GM23248 (cell line): ENCODE measurements at places on chromosomes 5 and 9.

GRCh38 chr9:83239747-83240146, 176.8 kb upstream of the RASEF start:
- no peak for DNase-seq

- peak; percentile 15 for DNase-seq
Measured at GRCh38 chr5:96439477-96440184, 6.6 kb upstream of the PCSK1 start.

- DNase-seq: peak; percentile 84
Measured at GRCh38 chr5:69276422-69277174, 41.9 kb downstream of the CDK7 start.

GRCh38 chr5:10485142-10485795, 43.6 kb downstream of the ROPN1L start:
- DNase-seq: no peak

- DNase-seq: peak; percentile 79
Measured at GRCh38 chr9:1005043-1005667, 28.7 kb downstream of the DMRT3 start.

GRCh38 chr5:35041261-35041660, 6.5 kb downstream of the AGXT2 start:
- DNase-seq: peak; percentile 66

DNA sequence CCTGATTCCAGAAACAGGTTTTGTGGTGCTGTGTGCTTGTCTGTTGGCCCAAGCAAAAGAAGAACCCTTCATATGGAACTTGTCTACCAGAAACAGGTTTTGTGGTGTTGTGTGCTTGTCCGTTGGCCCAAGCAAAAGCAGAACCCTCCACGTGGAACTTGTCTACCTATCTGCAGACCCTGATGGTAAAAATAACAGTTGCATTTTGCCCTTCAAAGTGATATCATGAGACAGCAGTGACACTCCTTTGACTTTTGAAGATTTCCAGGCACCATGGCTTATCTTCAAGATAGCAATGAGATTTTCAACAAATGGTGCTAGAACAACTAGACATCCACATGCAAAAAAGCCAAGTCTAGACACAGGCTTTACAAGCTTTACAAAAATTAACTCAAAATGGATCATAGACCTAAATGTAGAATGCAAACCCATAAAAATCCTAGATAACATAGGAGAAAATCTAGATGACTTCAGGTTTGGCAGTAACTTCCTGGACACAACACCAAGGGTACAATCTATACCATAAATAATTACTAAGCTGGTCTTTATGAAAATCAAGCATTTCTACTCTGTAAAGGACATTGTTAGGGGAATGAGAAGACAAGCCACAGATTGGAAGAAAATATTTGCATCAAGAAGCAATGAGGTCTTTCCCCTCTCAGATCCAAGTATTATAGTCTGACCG, 16.8 kb downstream of the MACROH2A1 start:
- no peak for DNase-seq

DNA sequence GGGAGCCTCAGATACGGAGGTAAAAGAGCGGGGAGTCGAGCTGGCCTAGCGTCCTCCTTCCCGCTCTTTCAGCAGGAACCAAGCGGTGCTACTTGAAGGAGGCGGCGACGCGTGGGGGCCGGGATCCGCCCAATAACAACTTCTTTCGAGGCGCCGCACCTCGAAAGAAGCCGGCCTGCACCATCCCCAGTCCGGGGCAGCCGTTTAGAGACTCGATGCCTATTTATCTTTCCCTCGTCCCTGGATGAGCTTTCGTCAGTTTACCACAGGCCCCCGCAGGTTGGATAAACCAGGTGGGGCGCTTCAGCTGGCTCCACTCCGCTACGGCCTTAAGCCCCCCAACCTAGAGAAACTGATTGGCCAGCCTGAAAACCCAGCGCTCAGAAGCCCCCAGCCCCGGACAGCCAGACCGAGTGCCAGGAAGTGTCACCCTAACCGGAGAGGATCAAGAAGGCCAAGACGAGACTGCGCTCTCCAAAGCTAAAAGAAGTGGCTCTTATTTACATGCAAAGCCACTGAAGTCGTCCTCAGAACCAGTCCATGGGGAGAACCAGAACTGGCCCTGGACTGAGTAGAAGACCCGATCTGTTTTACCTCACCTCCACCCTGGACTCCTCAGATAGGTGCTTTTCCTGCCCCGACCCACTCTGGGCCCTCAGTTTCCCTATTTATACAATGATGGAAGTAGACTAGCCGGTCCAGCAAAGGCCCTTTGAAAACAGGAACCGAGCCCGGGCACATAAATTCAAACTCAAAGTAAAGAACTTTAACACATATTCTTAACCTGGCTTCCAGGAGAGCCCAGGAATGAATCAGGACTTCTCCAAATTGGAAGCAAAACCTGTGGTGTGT, 1.4 kb downstream of the HAND1 start:
- DNase-seq: no peak

DNA sequence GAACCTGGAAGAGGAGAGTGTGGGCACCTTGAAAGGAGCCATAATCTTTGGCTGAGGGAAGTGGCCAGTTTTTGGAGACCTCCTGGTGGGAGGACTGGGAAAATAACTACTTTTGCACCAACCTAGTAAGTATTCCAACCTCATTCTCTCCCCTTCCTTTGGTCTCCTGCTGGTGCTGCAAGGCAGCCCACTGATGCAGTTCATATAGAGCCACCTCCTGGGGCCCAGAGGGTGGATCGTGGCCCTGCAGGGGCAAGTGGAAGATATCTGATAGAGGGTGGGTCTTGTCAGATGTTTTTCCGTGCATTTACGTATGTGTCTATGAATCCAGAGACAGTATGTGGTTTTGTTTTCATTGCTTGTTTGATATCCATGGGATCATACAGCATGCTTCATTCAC, 172.8 kb upstream of the PITX1 start:
- DNase-seq: no peak

GRCh38 chr5:107464876-107465275, 205.9 kb downstream of the EFNA5 start:
- no peak for DNase-seq

DNA sequence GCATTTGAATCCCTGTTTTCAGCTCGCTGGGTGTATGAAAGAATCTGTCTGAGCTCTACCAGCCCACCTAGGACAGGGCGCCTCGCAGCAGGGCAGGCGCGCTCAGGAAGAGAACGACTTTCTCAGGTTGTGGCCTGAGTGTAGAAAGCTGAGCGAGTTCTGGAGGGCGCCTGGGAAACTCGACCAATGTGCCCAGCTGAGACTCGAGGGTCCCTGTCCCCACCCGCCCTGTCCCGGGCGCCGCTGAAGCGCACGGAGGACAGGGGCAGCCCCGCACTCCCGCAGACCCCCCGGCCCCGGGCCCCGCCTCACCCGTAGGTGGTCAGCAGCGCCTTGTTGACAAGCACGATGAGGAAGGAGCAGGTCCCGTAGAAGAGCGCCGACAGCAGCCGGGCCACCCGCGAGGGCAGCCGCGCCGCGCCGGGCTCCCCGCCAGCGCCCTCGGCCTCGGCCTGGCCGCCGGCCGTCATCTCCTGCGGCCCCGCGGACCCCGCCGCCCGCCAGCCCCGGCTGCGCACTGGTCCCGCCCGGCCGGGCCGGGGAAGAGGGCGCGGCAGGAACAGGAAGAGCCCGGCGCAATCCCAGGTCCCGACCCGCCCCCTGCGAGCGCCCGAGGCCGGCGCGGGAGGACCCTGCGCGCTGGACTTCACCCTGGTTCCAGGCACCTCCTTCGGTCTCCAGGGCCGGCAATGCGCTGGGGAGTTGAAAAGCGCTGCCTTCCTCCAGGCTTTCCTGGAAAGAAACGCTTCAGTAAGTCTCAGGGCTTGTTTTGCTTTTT, at the start of gene SLC35D2:
TSS of gene SLC35D2 (minus strand) at position 547 of the 778 bp plus-strand sequence. CDS start at position 470, 77 bp downstream.
- DNase-seq: peak; percentile 70

- DNase-seq: no peak
Measured at GRCh38 chr5:194603-195209, 3.4 kb downstream of the LRRC14B start.

- DNase-seq: no peak
Measured at GRCh38 chr5:132416306-132417009, 46.9 kb downstream of the SLC22A5 start.

DNA sequence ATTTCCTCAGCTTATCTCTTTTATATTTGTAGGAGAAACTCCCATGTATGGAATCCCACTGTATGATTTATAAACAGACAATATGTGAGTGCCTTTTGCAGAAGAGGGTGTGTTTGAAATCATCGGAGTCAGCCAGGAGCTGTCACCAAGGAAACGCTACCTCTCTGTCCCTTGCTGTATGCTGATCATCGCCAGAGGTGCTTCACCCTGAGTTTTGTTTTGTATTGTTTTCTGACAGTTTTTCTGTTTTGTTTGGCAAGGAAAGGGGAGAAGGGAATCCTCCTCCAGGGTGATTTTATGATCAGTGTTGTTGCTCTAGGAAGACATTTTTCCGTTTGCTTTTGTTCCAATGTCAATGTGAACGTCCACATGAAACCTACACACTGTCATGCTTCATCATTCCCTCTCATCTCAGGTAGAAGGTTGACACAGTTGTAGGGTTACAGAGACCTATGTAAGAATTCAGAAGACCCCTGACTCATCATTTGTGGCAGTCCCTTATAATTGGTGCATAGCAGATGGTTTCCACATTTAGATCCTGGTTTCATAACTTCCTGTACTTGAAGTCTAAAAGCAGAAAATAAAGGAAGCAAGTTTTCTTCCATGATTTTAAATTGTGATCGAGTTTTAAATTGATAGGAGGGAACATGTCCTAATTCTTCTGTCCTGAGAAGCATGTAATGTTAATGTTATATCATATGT, 18.0 kb upstream of the CTSL start:
- no peak for DNase-seq

DNA sequence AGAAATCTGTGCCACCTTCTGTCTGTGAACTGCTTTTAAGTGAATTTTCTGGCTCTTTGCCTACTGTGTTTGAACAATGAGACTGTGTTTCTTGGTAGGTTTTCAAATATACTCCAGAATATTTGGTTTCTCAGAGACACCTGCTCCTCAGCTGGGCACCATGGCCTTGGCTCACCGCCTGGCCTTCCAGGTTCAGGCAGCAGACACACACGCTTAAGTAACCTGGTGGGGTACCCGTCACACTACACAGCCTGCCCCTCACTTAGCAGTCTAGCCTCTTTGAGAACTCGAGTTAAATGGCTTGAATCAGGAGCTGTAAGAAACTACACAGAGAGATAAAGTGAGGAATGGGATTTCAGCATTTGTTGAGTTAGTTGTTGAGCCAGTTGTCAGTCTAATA, 530.5 kb downstream of the MTRR start:
- no peak for DNase-seq

- DNase-seq: no peak
Measured at GRCh38 chr5:132013006-132013689, 1.7 kb upstream of the ACSL6 start.

DNA sequence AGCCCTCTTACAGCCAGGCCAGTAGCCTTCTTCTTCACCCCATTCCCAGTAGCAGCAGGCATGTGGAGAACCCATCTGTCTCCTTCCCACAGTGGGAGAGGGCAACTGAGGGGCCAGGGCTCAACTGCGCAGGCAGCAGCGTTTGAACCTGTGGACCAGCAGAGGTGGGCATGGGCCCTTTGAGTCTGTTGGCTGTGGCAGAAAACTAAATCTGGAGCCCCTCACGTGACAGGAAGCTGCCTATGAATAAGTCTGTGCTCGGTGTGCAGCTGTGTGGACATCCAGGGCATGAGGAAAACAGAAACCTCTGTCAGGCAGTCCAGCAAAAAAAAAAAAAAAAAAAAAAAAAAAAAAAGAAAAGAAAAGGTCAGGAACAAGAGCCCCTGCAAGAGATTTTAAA, 189.2 kb upstream of the NR3C1 start:
- peak; percentile 48 for DNase-seq

DNA sequence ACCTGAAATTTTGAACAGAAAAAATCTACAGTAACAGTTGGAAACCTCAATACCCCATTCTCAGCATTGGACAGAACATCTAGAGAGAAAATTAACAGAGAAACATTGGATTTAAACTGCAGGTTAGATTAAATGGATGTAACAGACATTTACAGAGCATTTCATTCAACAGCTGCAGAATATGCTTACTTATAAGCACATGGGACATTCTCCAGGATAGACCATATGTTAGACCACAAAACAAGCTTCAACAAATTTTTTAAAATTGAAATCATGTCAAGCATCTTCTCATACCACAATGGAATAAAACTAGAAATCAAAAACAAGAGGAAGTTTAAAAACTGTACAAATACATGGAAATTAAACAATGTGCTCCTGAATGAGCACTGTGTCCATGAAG, 316.3 kb downstream of the FAM170A start:
- DNase-seq: no peak

GRCh38 chr9:114307899-114308267, 15.0 kb upstream of the ORM1 start:
- DNase-seq: peak; percentile 79

DNA sequence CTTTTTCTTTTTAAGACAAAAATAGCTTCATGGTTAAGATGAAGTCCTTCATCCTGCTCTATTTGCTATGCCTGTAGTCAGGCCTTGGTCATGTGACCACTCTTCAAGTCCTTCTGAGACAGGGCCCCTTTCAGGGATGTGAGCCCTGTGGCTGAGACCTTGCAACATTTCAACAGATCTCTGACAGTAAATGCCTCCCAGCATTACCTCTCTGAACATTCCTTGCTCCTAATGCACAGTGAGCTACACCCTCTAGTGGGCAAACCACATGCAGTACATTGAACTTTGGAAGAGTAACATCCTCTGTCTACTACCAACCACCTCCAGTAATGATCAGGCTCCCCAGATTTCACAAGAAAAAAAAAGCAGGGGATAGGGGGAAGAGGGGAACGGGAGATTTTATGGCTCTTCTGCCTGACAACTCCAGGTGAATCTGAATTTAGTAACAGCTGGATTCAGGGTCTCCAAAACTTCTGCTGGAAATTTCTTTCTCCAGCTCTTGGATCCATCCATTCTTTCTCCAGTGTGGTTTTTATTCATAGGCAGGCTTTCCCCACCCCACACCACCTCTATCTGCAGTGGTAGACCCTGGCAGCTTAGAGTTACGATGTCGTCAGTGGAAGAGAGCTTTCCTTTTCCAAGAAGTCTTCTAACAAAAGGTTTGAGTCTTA, 8.9 kb upstream of the FBXO38 start:
- DNase-seq: peak; percentile 74

DNA sequence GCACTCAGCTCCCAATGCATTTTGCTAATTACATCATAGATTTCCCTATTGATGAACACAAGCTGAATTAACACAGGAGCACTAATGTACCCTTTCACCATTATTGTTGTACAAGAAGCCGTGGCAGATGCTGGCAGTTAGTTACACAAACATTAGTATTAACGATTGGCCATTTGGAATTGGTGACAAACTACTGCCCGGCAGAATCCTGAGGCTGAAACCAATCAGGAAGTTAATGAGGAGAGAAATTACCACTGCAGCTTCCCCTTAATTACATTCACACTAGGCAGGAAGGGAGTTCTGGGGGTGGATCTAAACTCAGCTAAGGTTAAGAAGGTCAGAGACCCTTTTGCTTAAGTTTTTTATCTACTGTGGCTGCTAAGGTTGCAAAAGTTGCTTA, 9.6 kb upstream of the DMRT3 start:
- no peak for DNase-seq
